Epithelial cell of alveolus of lung (primary cell): ENCODE measurements at places on chromosomes 12 and 14. TPM values are rescaled to one million over a fixed set of nuclear protein-coding genes. Genes with fewer than 3 reads are reported as not detected.

RNFT2 gene
- total RNA-seq, result 1.7 and 2.1 TPM in 2 replicates

SCN8A gene
- 0.08 and 3.7 TPM in 2 replicates for total RNA-seq

RTN1 gene
- 0.08 and 2.6 TPM in 2 replicates for total RNA-seq

KLHDC1 gene
- total RNA-seq, result 0.65 and 2.2 TPM in 2 replicates

PFDN5 gene
- 447 and 505 TPM in 2 replicates for total RNA-seq

TAMALIN gene
- total RNA-seq, result 4.5 and 19.5 TPM in 2 replicates
